ENCODE measurements at places on chromosomes 4 and X. TPM values are rescaled to one million over a fixed set of nuclear protein-coding genes. Genes with fewer than 3 reads are reported as not detected.
A peak's percentile ranks its signal among the peaks of the same experiment; 100 is the strongest.

DNA sequence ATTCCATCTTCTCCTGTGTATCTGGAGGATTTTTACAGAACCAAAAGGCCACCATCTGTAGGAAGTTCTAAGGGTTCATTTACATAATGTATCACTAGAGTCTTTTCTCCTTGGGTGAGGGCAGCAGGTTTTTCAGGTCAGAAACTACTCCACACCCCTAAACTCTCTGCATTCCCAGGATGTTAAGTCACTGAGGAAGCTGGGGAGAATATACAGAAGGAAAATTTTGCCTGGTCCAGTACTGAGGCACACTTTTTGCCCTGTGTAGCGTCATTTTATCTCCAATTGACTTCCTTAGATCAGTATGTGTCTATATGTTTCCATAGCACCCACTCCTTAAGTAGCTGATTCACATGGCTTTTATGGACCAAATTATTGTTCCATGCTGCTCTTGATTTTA is 17.0 kb downstream of the XKRX start:
- DNase-seq, result no peak

- peak; percentile 63 for DNase-seq
Measured at GRCh38 chrX:19840899-19841648, 46.3 kb downstream of the SH3KBP1 start.

DNA sequence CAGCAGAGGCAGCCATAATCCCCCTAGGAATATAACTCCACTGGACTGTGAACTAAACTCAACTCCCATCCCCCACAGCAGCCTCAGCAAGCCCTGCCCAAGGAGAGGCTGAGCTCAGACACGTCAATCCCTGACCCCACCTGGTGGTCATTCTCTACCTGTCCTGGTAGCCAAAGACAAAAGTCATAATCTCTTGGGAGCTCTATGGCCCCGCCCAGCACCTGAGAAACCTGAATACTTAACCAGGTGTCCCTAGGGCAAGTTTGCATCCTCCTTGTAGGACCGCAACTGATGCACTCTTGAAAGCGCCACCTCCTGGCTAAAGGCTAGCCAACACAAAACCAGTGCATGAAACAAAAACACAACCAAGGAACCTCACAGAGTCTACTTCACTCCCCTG is 18.4 kb downstream of the CT47B1 start:
- peak; percentile 8 for DNase-seq

DNA sequence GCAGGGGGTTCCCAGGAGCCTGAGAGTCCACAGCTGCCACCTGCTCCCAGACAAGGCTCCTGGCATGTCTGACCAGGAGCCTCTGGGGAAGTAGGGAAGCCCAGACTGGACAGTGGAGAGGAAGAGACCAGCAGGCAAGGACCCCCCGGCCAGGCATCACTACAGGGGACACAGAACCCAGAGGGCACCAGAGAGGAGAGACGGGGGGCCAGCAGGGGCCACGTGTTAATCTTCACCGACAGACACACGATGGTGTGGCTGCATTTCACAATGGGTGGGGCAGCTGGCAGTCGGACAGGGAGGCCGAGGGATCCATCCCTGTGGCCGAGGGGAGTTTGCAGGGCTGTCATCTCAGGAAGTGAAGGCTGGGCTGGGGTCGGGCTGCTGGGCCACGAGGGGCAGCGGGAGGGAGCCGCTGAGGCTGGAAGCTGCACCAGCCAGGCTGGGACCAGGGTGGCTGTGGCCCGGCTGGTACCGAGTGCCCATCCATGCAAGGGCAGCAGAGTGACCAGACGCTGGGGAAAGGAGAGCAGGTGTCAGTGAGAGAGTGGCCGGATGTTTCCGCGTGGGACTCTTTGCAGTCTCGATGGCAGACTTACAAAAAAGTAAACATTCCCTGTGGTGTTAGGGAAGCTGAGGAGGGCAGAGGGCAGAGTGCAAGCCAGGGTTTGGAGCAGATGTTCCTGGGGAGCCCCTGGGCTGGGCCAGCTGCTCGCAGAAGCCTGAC is 4.7 kb downstream of the PDE6B start:
- DNase-seq, result no peak

GRCh38 chr4:146232131-146232722 is 17.9 kb downstream of the REELD1 start:
- no peak for DNase-seq

GRCh38 chr4:100348473-100348872 is 158.2 kb upstream of the DDIT4L start:
- DNase-seq, result no peak

DNA sequence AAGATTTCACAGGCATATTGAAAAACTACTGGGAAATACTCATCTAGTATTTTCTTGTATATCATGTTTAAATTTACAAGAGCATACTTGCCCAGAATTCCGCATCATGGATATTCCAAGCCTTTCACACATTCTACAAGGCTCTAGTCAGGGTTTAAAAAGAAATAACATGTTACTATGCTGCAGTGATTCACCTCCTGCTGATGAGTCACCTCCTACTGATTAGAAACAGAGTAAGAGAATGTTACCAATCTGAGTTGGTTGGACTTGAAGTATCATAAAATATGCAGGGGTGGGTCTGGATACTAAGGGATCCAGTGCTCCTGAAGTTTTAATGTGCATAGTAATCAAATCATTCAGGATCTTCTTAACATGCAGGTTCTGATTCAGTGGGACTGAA is 192.0 kb upstream of the ANK2 start:
- no peak for DNase-seq

- no peak for DNase-seq
Measured at GRCh38 chr4:139027776-139028175, 12.2 kb downstream of the NOCT start.

The SH2D1A gene
- total RNA-seq, result 32.3 TPM

All from activated CD4-positive, alpha-beta memory T cell treated with anti-CD3 and anti-CD28 coated beads for 36 hours (primary cell).